Stimulated activated CD4-positive, alpha-beta T cell treated with anti-CD3 and anti-CD28 coated beads, Interleukin-2, amount 100 ng/mL, for 24 hours (primary cell): ENCODE measurements at places on chromosomes 1 and 21.

- DNase-seq, result no peak
Observed at GRCh38 chr1:14855268-14855667, 256.8 kb downstream of the KAZN start.

- no peak for DNase-seq
Observed at GRCh38 chr1:192998536-192998935, 60.6 kb downstream of the UCHL5 start.

GRCh38 chr1:2539312-2539907, 9.3 kb upstream of the HES5 start:
- peak; percentile 51 for DNase-seq

DNA sequence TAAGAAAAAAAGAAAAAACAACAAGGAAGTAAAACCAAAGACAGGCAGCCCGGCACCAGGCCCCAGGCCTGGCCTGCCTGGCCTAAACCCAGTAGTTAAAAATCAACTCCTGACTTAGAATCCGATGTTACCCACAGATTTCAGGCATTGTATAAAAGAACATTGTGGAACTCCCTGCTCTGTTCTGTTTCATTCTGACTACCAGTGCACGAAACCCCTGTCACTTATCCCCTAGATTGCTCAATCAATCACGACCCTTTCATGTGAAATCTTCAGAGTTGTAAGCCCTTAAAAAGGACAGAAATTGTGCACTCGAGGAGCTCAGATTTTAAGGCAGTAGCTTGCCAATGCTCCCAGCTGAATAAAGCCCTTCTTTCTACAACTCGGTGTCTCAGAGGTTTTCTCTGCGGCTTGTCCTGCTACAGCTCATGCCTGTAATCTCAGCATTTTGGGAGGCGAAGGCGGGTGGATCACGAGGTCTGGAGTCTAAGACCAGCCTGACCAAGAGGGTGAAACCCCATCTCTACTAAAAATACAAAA, 15.6 kb upstream of the MYOCOS start:
- no peak for DNase-seq

GRCh38 chr21:45496151-45496967, 45.9 kb downstream of the SLC19A1 start:
- no peak for DNase-seq

DNA sequence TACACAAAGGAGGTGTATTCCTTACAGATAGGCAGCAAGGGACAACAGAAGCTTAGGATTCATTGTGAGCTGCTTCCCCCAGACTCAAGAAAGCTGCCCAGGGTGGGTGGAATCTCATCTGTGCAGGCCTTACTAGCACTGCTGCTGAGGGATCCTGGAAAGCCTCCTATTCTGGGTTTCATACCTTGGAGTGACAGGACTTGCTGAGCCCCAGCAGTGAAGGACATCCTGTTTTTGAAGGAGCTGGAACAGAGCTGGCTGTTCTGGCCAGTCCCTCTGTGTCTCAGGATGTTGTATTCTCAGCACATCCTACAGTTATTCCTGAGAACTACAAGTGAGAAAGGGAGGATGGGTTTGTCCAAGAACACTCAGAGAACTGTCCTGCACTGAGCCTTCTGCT, 486.3 kb downstream of the PTPRU start:
- no peak for DNase-seq

DNA sequence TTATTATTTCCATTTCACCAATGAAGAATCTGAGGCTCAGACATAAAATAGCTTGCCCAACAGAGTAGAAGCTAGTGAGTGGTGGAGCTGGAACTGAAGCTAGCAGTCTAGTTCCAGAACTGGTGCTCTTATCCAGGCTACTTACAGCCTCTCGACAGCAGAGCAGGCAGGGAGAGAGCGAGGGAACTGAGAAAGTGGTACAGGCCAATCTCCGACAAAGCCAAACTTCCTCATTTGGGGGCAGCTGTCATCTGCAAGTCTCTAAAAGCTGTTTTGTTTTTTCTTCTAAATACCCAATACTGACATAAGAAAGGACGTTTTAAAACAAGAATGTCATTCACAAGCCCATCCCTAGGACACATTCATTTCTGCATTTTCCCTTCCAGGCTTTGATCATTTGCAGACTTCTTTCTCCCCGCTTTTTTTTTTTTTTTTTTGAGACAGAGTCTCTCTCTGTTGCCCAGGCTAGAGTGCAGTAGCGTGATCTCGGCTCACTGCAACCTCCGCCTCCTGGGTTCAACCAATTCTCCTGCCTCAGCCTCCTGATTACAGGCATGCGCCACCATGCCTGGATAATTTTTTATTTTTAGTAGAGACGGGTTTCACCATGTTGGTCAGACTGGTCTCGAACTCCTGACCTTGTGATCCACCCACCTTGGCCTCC, 20.0 kb downstream of the YIPF1 start:
- no peak for DNase-seq

GRCh38 chr1:45974541-45975269, 157.7 kb downstream of the PIK3R3 start:
- DNase-seq, result no peak
